ENCODE measurements at places on chromosomes 7 and 10. TPM values are rescaled to one million over a fixed set of nuclear protein-coding genes. Genes with fewer than 3 reads are reported as not detected.
A peak's percentile ranks its signal among the peaks of the same experiment; 100 is the strongest.

GRCh38 chr7:43196379-43196778, 83.9 kb downstream of the HECW1 start:
- DNase-seq = no peak

DNA sequence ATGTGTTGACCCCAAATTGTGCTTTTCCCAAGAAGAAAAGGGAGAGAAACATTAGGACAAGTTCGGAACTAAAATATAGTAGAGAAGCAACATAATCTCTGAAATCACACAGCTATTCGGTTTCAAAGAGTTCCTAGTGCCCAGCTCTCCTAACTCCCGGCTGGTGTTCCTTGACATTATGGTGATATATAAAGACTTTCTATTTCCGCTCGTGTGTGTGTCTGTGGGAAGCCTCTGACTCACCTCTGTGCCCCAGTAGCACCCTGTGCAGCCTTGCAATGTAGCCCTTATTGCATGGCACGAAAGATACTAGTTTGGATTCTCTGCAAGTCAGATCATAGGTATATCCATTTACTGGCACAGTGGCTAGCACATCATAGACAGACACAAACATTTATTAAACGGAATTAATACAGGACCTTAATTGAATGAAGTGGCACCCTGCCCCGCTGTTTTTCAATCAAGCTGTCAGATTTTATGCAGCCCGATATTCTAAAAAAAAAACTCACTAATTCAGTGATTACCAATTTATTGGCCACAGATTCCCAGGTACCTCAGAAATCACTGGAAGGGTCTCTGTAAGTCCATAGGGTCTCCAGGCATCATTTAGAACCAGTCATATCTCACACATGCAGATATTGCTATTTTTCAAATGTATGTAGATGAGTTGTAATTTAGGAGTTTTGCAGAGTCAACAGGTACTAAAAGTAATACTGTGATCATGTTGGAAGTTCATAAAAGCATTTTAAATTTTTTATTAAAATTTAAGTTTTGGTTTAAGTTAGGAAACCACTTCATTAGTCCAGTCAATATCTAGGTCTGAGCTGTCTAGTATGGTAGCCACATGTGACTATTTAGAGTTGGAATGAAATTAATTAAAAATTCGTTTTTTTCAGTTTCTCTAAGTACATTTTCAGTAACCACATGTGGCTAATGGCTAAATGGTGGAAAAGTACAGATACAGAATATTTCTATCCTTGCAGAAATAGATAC, 43.3 kb downstream of the SFTPD start:
- peak; percentile 63 for DNase-seq

GRCh38 chr7:70415179-70415972, 716.6 kb upstream of the GALNT17 start:
- DNase-seq = no peak

DNA sequence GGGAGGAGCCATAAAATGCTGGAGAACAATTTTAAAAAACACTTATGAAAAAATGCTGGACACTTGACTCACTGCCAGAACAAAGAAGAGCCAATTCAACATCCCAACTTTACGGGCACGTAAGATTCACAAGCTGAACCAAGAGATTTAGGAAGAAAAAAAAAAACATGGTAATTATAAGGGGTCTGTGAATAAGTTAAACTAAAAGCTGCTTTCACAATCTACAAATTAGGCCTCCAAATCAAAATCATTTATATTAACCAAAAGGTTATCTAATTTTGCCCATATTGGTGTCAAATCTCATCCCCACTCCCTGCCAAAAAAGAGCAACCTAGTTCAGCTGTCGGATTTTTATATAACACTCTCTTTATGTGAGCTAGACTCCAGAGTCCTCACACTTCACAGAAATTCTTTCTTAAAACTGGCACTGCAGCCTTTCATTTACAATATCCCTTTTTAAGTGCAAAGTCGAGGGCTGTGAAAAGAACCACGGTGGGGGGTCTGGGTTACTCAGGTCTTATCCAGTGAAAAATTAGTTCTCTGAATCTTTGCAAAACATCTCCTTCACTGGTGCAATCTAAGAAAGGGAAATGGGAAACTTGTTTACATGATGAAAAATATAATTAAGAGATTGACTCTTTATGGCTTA, 30.4 kb upstream of the DGKI start:
- DNase-seq = no peak

- DNase-seq = no peak
Observed at GRCh38 chr10:89644691-89644966, 413 bp downstream of the PANK1 start.

DNA sequence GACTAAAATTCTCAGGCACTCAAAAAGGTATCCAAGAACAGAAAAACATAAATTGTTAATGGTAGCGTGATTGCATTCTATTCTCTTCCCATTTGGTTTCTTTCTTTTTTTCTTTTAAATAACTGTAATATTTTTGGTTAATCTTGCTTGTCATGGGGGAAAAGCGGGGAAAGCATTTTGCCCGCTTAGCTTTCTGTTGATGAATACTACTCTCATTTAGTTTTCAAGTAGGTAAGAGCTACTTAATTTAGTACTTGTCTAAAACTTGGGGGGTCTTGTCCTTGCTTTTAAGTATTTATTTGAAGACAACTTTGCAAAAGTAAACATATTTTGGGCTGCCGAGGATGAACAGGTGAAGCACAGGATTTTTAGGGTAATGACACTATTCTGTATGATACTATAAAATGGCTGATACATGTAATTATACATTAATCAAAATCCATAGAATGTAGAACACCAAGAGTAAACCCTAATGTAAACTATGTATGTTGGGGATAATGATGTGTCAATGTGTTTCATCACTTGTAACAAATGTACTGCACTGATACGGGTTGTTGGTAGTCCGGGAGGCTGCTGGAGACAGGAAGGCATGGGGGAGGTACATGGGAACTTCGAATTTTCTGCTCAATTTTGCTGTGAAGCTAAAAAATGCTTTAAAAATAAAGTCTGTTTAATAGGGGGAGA, 1.7 kb downstream of the TES start:
- no peak for DNase-seq

- no peak for DNase-seq
Observed at GRCh38 chr7:74029089-74029785, 1.3 kb downstream of the ELN start.

GRCh38 chr10:119025336-119025735, 4.2 kb upstream of the NANOS1 start:
- DNase-seq = no peak

GRCh38 chr7:44912775-44913347, 27.5 kb upstream of the PURB start:
- DNase-seq = no peak

- no peak for DNase-seq
Observed at GRCh38 chr10:44395396-44395795, 10.5 kb upstream of the CXCL12 start.

DNA sequence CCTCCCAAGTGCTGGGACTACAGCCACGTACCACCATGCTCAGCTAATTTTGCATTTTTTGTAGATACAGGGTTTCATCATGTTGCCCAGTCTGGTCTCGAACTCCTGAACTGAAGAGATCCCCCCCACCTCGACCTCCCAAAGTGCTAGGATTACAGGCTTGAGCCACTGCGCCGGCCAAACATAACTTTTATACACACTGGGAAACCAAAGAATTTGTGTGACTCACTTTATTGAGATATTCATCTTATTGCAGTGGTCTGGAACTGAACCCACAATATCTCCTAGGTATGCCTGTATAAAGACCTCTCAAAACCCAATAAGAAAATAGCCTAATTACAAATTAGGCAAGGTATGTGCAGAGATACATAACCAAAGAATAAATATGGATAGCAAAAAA, 182.6 kb upstream of the FEZF1 start:
- DNase-seq = no peak

- DNase-seq = no peak
Observed at GRCh38 chr10:43863859-43864591, 215.3 kb upstream of the ZNF32 start.

DNA sequence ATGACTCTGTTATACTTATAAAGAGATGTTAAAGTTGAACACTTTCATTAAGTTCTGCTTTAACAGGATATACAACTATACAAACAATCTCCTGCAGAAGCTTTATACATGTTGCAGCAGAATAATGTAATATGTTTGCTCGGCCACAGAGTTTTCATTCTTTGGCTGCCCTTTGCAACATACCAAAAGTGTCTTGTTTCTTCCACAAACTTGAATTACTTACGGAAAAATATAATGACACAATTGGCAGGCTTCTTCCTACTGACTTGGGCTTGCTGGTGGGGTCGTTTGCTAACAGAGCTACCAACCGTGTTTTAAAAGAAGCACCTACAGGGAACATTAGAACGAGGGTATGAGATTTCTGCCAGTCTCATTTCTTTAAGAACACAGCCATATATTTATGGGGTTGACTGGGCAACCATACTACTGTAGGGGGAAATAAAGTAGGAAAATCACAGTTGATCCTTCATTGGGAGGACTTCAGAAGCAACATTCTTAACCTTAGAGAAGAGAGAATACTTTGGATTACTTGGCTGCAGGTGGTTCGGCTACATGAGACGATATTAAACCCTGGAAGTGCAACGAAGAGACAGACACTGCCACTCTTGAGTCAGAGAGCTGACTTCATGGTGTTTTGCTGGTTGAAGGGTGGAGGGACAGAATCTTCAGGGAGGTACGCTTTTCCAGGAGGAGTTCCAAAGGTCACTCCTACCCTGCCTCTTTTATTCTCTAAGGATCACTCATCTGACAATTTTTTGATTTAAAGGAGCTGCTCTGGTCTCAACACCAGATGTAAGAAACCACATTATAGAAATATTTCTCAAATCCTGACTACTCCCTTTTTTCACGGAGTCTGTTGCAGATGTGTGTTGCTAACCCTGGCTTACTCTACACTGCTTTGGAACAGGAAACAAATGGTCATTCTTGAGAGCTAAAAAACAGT, 123.9 kb downstream of the SEMA3C start:
- DNase-seq = no peak

GRCh38 chr7:32048970-32049491, 21.2 kb downstream of the PDE1C start:
- DNase-seq = no peak

- DNase-seq = peak; percentile 84
Observed at GRCh38 chr7:77537136-77537777, at the start of gene PTPN12. TSS of gene PTPN12 (plus strand) at chr7:77537295. CDS start at chr7:77537547, 252 bp downstream.

The ZNF680 gene
- 10.4 TPM for total RNA-seq

The CTAGE8 gene
- total RNA-seq = 2.0 TPM

The TMEM273 gene
- 36.4 TPM for total RNA-seq

The BAIAP2L1 gene
- 1.3 TPM for total RNA-seq

The LEP gene
- total RNA-seq = not detected

The ACTR1A gene
- 64.8 TPM for total RNA-seq

The TMEM120A gene
- total RNA-seq = 36.1 TPM

The SPDYE11 gene
- total RNA-seq = not detected

The NANOS1 gene
- total RNA-seq = 0.59 TPM

The UROS gene
- 50.6 TPM for total RNA-seq

The GBX1 gene
- not detected for total RNA-seq

All from activated CD4-positive, alpha-beta T cell treated with anti-CD3 and anti-CD28 coated beads, Interleukin-2, amount 10 ng/mL, durations not matched to agents 24 days and 14 days (primary cell).